ENCODE measurements at places on chromosomes 5 and 9.

DNA sequence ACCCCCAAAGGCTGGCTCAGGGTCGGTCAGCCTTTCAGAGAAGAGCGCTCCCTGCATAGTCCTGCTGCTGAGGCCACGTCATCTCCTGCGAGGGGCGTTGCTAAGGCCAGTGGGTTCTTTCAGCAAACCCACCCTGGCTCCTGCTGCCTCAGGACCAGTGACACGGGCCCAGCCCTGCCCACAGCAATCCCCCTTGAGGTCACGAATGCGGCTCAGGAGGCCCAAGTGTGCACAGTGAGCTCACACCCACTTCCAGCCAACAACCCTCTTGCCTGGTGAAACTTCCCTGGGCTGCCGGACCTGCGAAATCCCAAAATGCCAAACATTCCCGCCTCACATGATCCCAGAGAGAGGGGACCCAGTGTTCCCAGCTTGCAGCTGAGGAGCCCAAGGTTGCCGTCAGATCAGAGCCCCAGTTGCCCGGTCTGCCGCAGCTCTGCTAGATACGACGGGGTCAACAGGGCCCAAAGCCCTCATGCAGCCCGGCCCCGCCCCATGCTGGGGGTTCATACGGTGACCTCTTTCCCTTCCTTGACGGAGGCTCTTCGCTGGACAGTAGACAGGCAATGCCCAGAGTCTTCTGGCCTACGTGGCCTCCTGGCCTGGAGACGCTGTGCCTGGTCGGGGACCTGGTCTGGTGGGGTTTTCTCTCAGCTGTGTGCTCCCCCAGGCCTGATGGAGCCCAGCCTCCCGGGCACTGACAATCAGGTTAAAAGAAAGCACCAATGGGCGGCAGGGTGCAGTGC lies 116.4 kb upstream of the COL5A1 start:
- DNase-seq = no peak

DNA sequence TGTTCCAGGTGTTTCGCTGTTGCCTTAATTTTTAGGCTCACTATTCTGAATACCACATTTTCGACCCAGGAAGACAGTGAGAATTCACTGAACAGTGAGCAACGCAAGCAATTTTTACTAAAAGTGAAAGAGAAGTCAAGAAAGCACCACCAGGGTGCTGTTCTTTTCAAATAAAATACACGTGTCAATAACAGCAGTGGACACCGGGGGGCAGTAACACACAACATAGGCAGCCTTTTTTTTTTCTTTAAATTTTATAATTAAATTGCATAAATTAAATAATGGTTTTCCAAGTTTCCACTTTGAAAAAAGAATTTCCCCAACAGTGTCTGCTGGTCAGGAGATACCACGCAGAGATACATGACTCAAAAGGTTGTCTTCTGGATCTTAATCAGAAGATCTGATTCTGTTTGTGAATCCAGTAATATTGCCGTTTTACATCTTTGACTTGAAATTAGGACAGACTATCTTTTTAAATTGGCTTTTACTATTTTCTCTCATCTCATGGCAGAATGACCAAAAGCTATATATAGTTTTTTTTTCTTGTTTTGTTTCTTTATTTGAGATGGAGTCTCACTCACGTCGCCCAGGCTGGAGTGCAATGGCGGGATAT lies 47.1 kb upstream of the SH3GL2 start:
- DNase-seq = peak; percentile 65

GRCh38 chr5:88683506-88684135 lies 199.4 kb downstream of the MEF2C start:
- DNase-seq = peak; percentile 49

GRCh38 chr5:119200795-119201194 lies 129.9 kb downstream of the DMXL1 start:
- no peak for DNase-seq

- DNase-seq = no peak
Measured at GRCh38 chr5:143557061-143557818, 153.8 kb upstream of the NR3C1 start.

GRCh38 chr5:68738236-68738635 lies 355.6 kb upstream of the SLC30A5 start:
- no peak for DNase-seq

DNA sequence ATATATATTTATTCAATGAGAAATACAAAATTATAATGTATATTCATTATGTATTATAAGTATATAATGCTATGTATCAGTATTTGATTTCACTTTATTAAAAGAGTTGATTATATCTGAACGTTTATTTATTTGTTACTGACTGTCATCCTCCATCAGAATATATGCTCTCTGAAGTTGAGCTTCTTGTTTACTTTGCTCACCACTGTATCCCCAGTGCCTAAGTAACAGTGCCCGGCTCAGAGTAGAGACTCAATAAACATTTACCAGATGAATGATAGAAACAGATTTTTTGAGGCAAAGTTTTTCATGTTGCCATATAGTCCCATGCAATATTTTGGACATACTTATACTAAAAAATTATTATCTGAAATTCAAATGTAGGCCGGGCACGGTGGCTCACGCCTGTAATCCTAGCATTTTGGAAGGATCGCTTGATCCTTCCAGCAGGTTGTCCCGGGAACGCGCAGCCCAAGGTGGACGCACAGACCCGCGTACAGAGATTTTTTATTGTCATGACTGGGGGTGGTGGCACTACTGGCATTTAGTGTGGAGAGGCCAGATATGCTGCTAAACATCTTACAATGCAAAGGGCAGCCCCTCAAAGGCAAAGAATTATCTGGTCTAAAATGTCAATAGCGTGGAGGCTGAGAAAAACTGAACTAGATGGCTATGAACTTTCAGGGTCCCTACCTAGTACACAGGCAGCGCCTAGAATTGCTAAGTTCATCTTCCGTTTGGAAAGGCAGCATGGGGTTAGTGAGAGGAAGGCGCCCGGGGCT lies 761 bp upstream of the DNAJC25 start:
- DNase-seq = no peak

GRCh38 chr9:14312719-14313377 lies 1.1 kb downstream of the NFIB start:
- DNase-seq = no peak

- DNase-seq = no peak
Measured at GRCh38 chr5:142816531-142817430, 46.6 kb downstream of the ARHGAP26 start.

DNA sequence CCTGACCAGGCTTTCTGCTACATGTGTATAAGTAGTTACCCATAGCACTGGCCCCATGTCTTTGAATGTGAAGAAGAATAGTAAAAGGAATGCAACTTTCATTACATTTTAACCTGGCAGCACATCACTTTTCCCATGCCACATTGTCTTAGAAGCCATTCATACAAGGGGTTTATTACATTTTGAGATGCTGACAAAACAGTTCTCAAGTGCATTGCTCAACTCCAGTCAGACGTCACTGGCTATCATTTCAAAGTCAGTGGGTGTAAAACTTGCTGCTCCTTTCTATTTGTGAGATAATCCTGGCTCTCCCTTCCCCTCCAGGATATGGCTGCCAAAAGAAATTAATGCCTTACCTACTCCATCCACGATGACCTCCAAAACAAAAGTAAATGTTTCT lies 97.0 kb upstream of the VCAN start:
- no peak for DNase-seq

- no peak for DNase-seq
Measured at GRCh38 chr5:141039061-141039460, 12.1 kb upstream of the PCDHB1 start.

DNA sequence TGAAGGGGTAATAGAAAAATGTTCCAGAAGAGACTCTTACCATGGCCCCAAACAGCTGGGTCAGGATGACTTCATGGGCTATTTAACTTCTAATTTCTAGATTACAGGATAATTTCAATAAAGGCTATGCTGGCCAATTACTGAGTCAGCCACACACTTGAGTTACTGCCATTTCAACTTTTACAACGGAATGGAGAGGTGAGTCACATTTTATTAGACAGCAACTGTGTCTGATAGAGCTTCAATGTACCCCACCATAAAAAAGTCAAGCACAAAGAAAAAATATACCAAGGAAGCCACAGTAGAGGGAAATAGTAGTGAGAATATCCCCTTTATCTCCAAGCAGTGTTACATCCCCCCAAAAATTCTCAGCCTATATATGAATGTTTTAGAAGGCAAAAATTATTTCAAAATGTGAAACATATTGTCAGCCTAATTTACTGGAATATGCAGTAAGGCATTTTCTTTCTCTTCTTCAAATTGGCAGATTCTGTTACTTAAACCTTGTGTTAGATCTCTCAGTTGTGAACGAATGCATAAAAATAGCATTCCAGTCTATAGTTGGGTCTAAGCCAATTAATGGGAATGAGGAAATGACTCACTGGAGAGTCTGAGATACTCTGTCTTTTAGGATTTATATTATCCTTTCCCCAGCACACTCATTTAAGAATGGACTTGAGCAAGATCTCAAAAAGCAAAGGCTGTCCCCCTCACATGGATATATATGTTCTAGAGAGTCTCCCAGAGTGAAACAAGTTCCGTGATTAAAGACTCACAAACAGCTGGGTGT lies 47.1 kb upstream of the RAI14 start:
- DNase-seq = no peak

- DNase-seq = no peak
Measured at GRCh38 chr5:106673941-106674340, 996.8 kb downstream of the EFNA5 start.

DNA sequence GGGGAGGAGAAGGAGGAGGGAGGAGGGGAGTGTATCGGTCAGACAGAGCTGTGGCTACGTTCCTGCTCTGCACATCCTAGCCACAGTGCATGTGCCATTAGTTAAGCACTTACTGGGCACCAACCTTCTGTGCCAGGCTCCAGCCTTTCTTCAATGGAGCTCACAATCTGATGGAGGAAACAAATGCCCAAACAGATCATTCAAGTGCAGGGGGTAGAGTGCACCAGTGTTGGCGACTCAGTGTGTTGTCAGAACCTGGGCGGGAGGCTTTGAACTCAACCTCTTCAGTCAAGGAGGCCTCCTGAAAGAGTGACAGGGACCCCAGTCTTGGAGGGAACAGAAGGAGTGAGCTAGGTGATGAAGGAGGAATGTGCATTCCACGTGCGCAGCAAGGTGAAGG lies 51.9 kb upstream of the SHB start:
- DNase-seq = no peak

- peak; percentile 10 for DNase-seq
Measured at GRCh38 chr5:8756498-8757084, 789.3 kb downstream of the SEMA5A start.

- no peak for DNase-seq
Measured at GRCh38 chr5:174189654-174190541, 144.4 kb downstream of the NSG2 start.

DNA sequence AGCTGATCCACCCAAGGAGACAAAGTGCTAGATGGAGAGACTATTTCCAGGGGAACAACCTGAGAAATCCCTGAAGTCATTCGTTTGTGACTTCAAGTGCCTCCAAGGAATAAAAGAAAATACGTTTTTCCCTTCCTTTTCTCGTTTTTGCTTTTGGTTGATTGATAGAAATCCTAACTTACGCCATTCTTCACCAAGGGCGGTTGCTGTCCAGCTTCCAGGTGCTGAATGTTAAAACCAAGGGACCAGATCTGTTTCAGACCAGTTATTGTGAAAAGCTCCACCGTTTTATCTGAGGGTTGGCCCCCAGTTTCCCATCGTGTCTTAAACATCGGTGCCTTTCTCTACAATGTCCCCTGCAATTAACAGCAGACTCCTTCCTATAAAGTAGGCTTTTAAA lies 600.7 kb upstream of the SGCD start:
- peak; percentile 15 for DNase-seq

GRCh38 chr5:118392491-118392890 lies 595.9 kb downstream of the DTWD2 start:
- no peak for DNase-seq
